ENCODE measurements at places on chromosomes 3 and 15. TPM values are rescaled to one million over a fixed set of nuclear protein-coding genes. Genes with fewer than 3 reads are reported as not detected.
A peak's percentile ranks its signal among the peaks of the same experiment; 100 is the strongest.

The LRRK1 gene
- 2.7 TPM for total RNA-seq

The ZNF860 gene
- total RNA-seq, result 0.27 TPM

DNA sequence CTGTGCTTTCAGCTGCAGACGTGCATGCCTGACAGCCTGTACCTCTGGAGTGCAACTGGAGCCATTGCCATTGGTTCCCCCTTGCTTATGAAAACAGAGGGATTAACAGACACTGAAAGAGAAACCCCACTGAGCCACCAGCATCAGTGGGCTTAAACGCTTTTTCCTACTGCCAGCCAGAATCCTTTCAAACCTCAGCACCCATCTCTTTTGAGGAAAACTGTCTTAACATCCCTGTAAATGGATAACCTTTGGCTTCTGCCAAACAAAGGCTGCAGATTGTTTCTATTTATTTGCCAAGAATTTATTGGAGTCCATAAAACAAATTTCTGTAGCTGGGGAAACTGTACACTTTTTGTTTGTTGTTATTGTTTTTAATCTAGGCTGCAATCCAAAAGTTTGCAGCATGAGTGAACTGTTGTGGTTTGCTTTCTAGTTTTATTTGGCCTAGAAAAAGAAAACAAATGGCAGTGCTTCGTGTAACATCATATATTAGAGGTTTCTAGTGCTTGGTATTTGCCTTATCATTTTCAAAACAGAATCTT is 369.2 kb upstream of the IL12A start:
- DNase-seq, result no peak

- peak; percentile 87 for DNase-seq
Observed at GRCh38 chr15:76987896-76988860, 6.7 kb upstream of the PSTPIP1 start.

DNA sequence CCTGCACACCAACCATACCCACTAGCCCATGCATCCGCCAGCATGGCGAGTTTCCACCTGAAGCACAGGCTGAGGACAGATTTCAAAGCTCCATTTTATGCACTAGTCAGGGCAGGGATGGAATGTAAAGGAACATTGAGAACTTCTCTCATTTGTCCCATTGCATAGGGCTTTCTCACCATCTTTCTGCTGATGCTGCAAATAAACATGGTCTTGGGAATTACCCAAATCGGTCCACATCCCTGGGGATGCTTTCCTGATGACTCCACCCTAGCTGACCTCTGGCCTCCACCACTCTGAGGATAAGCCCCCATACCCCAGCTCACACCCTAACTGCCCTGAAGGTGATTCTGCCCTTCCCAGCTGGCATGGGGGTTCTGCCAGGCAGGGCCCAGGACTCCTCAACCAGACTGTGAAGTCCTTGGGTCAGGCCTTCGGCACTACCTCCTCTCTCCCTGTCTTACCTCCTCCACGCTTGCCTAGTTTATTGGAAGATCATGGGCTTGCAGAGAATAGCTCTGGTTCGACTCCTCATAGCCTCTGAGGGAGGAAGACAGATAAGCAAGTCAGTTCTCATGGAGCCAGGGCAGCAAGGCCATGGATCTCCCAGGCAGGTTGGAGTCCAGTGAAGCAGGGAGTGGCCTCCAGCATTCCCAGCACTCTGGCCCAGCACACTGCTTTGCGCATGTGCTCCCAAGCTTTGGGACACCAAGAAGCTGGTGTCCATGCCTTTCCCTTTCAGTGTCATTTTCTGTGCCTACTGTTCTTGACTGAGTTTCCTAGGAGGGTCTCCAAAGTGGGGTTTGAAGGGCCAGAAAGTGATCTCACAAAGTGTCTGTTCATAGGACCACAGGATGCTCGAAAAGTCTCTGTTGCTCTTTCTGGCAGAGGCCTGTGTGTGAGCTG is 27.6 kb upstream of the XYLB start:
- no peak for DNase-seq
